ENCODE measurements at places on chromosomes 11 and 22.

GRCh38 chr22:24445481-24446259 is 18.3 kb downstream of the ADORA2A start:
- no peak for DNase-seq

GRCh38 chr11:88098289-88098688 is 77.0 kb downstream of the RAB38 start:
- DNase-seq, result no peak

DNA sequence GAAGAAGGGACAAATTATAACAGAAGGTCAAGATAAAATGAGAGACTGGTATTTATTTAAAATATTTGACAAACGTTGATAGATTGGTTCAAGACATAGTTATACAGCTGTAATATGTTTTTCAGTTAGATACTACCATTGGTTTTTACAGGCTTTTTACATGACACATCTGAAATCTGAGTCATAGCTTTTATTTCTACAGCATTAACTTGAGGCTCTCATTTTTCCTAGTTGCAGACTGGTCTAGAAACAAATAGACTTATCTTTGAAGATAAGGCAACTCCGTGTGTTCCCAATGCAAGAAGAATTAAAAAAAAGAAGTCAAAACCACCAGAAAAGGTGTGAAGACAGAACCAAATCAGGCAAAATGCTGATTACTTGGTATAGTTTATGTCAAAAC is 31.3 kb downstream of the CEP57 start:
- no peak for DNase-seq

- peak; percentile 71 for DNase-seq
These were observed 6.6 kb downstream of the TSPAN4 start for GRCh38 chr11:849104-849824.

DNA sequence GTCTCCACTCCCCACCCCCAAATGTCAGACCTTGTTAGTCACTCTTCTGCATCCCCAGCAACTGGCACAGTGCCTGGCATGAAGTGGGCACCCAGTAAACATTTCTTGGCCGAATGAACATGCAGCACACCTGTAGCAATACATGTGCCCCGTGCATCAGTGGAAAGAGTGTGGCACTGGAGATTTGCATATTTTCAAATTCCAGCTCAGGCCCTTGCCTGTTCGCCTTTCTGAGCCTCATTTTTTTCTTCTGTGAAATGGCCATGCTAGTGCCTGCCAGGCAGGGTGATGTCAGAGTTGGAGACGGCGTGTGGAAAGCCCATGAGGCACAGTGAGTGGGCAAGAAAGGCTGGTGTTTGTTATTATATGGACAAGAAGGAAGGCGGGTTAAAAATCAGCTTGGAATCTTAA is 38.7 kb downstream of the CD82 start:
- no peak for DNase-seq

- no peak for DNase-seq
These were observed 241.9 kb upstream of the CTSC start for GRCh38 chr11:88579466-88579865.

DNA sequence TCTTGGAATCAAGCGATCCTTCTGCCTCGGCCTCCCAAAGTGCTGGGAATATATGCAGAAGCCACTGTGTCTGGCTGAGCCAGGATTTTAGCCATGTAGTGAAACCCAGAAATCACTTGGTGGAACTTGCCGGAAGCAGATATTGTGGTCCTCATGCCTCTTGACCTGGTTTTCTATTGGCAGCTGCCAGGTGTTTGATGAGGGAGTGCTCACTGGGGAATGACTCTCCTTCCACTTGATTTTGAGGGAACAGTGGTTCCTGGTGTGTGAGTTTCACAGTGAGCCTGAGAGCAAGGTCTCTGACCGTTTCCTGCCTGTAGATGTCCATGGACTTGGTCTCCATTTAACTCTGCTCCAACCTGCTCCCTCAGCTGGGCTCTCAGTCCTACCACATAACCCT is 34.7 kb upstream of the ELF5 start:
- DNase-seq, result no peak

GRCh38 chr11:131204765-131205380 is 165.5 kb upstream of the NTM start:
- no peak for DNase-seq

- no peak for DNase-seq
These were observed 1307.5 kb downstream of the BRD1 start for GRCh38 chr22:48520207-48520606.

DNA sequence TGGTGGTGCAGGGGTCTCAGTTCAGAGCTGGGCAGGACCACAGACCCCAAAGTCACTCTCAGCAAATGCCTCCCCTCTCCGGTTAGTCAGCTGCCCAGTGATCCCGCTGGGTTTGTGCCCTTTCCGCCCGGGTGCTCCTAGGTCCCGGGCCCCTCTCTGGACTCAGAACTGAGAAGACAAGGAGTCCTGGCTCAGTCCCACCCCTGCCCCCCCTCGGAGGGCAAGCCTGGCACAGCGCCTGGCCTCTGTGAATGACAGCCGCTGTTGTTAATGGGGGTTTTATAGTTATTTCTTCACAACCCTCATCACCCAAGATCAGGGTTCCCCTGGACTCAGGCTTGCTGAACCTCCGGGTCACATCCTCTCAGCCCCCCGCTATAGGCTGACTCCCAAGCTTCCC is 47.6 kb downstream of the ELFN2 start:
- DNase-seq, result no peak

- DNase-seq, result no peak
These were observed 61.0 kb downstream of the ISX start for GRCh38 chr22:35126993-35127392.

GRCh38 chr11:110173811-110174644 is 80.8 kb downstream of the ZC3H12C start:
- DNase-seq, result peak; percentile 76

- DNase-seq, result no peak
These were observed 130.9 kb downstream of the KIF18A start for GRCh38 chr11:27977031-27977430.

GRCh38 chr11:107265591-107266121 is 192.0 kb downstream of the CWF19L2 start:
- DNase-seq, result no peak

DNA sequence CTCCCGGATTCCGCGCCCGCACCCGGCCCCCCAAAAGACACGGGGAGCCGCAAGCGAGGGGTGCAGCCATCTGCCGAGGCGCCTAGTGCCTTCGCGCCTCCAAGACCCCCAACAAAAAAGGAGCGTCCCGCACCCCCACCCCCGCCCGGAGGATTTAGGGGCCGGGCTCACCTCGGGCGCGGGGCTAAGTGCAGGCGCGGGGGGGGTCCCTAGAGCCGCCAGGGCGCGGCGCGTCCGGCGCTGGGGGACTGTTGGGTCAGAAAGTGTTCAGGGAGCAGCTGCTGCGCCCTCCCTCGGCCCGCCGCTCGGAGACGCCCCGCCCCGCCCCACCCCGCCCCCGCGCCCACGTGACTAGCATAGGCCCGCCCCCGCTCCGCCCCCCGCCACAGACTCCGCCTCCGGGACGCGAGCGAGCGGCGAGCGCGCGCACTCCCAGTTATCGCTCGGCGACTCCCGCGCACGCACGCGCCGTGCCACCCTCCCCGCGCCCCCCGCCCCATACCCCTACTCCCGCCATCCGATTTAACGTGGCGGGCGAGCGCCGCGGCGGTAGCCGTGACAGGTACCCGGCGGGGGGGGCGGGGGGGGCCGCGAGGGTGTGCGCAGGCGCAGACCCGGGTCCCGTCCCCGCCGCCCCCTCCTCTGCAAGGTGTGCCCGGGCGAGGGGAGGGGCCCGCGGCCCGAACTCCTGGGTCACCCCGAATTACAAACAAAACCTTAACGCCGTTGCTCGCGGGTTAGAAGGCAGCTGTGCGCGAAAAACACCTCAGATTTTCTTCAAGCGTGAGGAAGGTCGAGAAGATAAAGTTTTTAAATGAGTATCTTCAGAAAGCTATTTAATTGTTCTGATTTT is 56.2 kb downstream of the KCNJ4 start:
- DNase-seq, result peak; percentile 84

- DNase-seq, result no peak
These were observed 16.7 kb downstream of the STARD10 start for GRCh38 chr11:72776844-72777754.

- DNase-seq, result no peak
These were observed 149.3 kb downstream of the RBFOX2 start for GRCh38 chr22:35879351-35879750.

DNA sequence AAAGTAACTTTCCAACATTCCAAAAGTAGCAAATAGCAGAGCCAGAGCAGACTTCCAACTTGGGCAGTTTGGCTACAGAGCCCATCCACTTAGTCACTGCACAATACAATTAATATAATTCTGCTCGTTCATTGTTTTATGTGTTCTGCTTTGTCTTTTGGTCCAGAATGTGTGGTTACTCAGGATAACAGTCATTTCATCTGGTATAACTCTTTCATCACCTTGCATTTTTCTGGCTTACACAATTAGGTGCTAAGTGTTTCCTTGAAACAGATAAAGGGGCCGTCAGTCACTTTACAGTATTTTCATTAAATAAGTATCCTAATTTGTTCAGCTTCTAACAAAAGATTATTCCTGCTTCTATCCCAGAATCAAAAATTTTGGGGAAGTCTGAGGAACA is 87.2 kb downstream of the LARGE2 start:
- no peak for DNase-seq

GRCh38 chr22:50603511-50604255 is 3.1 kb downstream of the MAPK8IP2 start:
- DNase-seq, result no peak

DNA sequence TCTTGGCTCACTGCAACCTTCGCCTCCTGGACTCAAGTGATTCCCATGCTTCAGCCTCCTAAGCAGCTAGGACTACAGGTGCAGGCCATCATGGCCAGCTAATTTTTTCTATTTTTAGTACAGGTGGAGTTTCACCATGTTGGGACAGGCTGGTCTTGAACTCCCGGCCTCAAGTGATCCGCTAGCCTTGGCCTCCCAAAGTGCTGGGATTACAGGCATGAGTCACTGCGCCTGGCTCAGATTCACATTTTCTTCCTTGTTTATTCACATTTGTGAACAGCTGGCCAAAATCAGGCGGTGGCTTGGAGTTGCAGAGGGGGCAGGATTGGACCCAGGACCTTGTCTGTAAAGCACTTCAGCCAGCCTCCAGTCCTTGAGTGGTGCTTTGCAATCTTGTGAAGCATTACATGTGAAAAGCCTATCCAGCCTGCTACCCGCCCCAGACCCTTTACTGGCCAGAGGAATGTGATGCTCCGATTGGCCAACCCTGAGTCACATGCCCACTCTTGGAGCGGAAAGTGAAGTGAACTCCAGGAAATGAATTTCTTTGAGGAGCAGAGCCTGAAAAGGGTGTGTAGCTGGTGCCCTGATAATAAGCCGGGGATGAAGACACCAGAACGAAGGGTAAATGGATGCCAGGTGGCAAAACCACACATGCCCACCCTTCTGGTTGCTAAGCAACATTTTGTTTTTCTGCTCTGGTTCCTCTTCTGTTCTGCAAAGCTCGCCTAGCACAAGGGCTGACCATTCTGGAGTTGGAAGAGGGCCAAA is 62.6 kb upstream of the PTPRJ start:
- DNase-seq, result no peak

- no peak for DNase-seq
These were observed 1430.1 kb downstream of the LRRC4C start for GRCh38 chr11:40029391-40029790.

- DNase-seq, result no peak
These were observed 48.0 kb upstream of the AMPD3 start for GRCh38 chr11:10407055-10407454.

DNA sequence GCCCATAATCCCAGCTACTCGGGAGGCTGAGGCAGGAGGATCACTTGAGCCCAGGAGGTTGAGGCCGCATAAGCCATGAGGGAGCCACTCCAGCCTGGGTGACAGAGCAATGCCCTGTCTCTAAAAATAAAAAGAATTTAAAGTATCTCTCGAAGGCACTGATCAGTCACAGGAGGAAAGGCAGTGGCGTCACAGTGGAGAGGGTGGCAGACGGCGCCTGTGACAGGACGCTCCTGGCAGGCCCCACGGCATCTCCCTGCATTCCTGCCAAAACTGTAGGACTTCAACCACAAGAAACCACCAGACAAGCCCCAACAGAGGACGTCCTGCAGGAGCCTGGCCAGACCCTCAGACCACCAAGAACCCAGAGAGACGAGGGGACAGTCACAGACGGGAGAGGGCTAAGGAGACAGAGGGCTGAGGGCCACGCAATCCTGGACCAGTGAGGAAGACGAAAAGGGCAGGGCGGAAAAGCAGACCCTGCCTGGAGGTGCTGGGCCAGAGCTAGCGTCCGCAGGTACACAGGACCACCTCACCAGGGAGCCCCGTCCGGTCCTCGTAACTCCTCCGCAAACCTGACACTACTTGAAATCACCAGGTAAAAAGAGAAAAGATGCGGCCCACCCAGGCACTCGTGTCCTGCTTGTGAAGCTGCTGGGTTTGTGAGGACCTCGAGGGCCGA is 5.9 kb downstream of the RNH1 start:
- no peak for DNase-seq

GRCh38 chr22:17846326-17846992 is 72.2 kb upstream of the BID start:
- DNase-seq, result no peak

DNA sequence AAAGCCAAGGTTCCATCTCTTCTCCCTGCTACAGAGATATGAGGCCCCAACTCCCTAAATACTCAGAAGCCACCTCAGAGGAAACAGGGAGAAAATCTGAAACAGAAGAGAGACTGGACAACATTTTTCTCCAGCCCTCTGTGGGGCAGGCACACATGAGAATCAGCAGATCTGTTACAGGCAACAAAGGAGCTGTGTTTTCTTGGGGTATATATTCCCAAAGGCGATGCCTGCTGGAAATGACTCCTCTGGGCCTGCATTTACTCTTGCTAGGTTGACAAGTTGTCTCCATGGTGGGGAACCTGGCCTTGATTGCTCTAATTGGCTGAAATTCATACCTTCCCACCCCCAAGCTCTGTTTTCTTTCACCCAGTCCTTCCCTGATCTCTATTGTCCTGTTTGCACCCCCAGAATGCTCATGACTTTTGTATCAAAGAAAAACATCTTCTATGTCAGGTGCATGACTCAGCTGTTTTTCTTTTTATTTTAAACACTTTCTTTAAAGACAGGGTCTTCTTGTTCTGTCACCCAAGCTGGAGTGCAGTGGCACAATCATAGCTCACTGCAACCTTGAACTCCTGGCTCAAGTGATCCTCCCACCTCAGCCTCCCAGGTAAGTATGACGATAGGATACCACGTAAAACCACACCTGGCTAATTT is 23.5 kb upstream of the P2RY6 start:
- DNase-seq, result no peak
